ENCODE measurements at places on chromosomes 12 and 14.

DNA sequence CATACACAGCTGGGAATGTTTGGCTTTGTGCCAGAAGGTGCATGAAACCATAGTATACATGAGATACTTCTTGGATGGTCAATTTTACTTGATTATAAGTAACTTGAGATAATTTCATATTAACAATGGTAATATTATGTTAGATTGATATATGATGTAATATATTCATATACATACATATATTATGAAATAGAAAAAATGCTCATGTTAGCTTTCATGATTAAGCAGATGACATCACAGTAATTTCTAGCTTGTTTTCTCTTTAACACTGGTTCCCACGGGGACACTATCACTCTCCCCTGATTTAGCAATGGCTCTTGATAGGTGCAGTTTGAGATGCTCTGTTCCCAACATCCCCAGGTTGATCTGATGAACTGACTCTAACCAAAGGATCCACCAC is 35.4 kb upstream of the NTF3 start:
- no peak for ATAC-seq

DNA sequence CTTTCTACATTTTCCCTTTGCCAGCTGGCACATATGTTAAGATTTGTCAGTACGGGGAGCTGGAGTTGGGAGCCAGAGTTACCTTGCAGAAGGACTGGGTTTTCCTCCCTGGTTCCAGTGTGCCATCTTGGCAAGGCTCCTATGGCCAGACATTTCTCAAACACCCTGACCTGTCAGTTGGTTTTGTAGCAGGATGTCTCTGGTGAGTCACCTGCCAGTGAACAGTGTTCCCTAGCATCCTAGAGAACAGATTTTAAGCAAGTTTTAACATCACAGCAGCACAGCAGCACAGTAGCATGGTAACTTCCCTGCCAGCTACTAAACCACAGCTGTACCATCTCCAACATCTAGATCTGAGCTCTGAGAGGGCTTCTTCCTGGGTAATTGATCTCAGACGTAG is 26.2 kb upstream of the KTN1 start:
- no peak for ATAC-seq

- no peak for ATAC-seq
These were observed 498.3 kb upstream of the NOVA1 start for GRCh38 chr14:27096091-27096490.

GRCh38 chr14:68449561-68450181 is 343.2 kb downstream of the ZFP36L1 start:
- ATAC-seq = no peak

DNA sequence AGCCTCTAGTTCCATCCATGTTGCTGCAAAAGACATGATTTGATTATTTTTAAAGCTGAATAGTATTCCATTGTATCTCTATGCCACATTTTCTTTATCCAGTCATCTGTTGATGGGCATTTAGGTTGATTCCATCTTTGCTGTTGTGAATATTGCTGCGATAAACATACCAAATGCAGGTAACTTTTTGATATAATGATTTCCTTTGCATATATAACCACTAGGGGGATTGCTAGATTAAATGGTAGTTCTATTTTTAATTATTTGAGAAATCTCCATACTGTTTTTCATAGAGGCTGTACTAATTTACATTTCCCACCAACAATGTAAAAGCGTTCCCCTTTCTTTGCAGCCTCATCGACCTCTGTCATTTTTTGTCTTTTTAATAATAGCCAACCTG is 342.5 kb downstream of the MDGA2 start:
- ATAC-seq = no peak

DNA sequence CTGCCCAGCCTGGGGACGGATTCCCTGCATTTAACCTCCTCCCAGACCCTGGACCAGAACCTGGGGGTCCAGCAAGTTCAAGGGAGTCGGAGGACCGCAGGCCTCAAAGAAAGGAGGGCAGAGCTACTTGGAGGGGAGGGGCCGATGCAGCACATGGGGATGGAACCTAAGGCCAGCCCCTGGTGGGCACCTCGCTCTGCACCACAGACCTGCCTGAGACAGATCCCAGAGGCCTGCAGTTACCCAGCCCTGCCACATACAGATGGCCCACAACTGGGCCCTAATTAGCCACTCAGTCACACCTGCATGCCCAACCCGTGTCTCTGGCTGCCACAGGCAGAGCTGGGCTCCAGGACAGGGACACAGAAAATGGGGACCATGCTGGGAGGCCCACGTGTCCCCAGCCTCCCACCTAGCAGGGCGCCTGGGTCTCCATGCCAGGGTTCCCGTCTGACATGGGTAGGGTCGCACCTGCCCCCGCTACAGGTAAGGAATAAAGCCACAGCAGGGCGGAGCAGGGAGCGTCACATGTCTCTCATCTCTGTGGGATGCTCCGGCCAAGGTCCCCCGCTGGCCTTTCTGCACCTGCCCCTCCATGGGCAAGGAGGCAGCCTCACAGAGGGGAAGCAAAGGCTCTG is 16.7 kb downstream of the AKT1 start:
- ATAC-seq = no peak

- ATAC-seq = no peak
These were observed 58.1 kb downstream of the ANKS1B start for GRCh38 chr12:99926511-99927169.

- ATAC-seq = no peak
These were observed 1.3 kb upstream of the KCNH5 start for GRCh38 chr14:63046339-63047268.

DNA sequence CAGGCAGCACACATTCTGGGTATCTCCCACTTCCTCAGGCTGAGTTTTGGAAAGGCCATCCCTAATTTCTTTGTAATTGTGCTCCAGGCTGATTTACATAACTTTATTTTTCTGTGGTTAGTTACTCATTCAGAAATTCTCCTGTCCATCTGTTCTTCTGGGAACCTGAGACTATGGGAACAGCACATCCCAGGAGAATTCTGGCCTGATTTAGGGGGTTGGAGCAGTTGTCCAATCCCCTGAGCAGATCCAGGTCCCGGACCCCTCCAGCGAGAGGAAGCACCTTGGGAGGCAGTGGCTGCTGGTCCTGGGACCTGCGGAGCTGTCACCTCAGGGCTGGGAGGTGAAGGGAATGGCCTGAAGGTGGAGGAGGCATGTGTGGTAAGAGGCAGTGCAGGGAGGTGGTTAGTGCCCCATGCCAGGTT is 40.4 kb downstream of the TSPAN9 start:
- ATAC-seq = peak; percentile 82

DNA sequence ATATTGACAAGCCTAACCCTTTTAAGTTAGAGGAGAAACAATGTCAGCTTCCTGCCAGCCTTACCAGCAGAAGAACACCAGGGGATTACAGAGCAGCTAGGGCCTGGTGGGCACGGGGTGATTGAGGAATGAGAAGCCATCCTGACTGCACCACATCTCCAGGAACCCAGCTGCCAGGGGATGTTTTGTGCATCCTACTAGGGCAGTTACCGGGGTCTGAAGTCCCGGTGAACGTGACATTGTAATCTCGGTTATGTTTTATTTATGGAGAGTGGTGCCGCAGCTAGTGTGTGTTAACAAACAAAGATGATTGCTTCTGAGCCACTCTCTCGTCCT is 115.9 kb downstream of the BCL11B start:
- ATAC-seq = no peak

DNA sequence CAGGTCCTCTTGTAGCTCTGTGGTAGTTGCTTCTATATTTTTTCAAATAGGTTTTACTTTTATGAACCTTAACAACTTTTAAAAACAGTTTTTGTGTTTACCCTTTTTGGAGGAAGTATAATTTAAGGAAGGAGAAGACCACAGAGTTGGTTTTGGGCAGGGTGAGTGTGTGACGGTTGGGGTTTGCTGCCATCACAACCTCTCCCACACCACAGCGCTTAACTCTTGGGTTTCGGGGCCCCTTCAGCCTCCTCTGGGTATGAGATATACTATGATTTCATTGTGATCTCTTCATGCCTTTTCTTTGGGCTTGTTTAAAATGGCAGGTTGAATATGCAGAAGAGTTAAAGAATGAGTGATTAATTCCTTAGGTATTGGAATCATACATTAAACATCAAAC is 228.7 kb upstream of the CRY1 start:
- ATAC-seq = no peak

- ATAC-seq = no peak
These were observed 68.9 kb downstream of the DAD1 start for GRCh38 chr14:22519877-22520685.

- no peak for ATAC-seq
These were observed 62.4 kb downstream of the ATF7IP start for GRCh38 chr12:14427929-14428328.

GRCh38 chr12:132357623-132358186 is 28.3 kb upstream of the GALNT9 start:
- ATAC-seq = no peak

DNA sequence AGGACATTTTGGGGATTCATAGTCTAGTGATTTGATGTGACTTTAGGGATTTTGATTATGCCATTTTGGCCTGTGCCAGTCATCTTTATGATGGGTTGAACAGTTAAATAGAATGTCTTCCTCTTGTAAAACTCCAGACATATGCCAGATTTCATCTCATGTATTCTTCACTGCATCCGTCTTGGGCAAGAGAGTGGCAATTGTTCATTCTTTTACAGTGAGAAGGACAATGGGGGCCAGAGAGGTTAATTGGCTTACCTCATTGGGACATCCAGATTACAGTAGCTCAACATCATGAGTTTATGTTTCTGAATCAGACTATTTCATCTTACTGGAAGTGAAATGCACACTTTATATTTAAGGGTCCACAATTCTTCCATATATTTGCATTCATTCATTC is 108.2 kb upstream of the SLC38A2 start:
- no peak for ATAC-seq

GRCh38 chr12:62347922-62348650 is 87.9 kb downstream of the USP15 start:
- ATAC-seq = 0 out of 3 replicates have a peak, but pooled peaks have one; percentile 22

- peak; percentile 5 for ATAC-seq
These were observed 39.1 kb downstream of the CORO1C start for GRCh38 chr12:108691998-108692808.

DNA sequence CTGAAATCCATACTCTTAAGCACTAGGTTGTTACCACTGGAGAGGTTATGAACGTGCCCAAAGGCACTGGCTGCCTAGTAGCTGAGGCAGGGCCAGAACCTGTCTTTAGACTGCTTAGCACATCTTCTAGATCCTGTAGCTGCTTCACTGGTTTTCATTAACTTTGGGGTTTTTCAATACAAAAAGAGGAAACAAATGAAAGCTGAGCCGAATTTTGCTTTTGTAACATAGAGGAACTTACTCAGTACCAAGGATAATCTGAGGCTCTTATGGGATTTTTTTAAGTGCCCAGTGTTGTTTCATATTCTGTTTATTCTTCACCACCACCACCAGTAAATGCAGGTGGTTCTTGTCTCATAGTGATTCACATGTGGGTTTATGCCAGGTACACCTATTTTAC is 396.1 kb downstream of the RAD51B start:
- no peak for ATAC-seq

GRCh38 chr12:47035484-47035883 is 43.9 kb upstream of the PCED1B start:
- ATAC-seq = no peak

GRCh38 chr14:67705211-67705610 is 3.5 kb downstream of the RDH12 start:
- no peak for ATAC-seq

DNA sequence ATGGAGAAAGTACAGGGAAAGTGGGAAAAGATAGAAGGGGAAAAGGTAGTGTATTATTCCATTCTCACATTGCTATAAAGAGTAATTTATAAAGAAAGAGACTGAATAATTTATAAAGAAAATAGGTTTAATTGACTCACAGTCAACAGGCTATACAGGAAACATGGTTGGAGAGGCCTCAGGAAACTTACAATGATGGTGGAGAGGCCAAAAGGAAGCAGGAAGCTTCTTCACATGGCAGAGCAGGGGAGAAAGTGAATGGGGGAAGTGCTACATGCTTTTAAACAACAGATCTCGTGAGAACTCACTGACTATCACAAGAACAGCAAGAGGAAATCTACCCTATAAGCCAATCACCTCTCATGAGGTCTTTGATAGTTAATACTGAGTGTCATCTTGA is 725.0 kb upstream of the FLRT2 start:
- ATAC-seq = no peak

DNA sequence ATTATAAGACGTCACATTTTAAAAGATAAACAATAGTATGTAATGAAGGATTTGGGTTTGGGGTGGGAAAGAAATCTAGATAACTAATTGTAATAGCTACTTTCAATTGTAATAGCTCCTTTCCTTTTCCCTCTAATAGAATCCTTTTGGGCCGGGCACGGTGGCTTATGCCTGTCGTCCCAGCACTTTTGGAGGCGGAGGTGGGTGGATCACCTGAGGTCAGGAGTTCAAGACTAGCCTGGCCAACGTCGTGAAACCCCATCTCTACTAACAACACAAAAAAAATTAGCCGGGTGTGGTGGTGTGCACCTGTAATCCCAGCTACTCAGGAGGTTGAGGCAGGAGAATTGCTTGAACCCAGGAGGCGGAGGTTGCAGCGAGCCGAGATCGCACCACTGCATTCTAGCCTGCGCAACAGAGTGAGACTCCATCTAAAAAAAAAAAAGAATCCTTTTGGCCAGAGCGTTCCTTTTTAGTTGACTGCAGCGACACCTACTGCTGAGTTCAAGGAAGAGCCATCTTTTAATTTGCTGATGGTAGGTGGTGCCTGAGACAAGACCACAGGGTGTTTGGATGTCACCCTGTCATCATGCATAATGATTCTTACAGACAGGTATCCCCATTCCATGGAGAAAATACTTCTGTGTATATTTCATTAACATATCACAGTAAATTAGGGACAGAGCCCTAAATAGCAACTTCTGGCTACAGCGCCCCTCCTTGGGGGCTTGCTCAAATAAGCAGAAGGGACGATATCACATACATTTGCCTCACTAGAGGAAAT is 79.5 kb downstream of the ARMH4 start:
- peak; percentile 97 for ATAC-seq

DNA sequence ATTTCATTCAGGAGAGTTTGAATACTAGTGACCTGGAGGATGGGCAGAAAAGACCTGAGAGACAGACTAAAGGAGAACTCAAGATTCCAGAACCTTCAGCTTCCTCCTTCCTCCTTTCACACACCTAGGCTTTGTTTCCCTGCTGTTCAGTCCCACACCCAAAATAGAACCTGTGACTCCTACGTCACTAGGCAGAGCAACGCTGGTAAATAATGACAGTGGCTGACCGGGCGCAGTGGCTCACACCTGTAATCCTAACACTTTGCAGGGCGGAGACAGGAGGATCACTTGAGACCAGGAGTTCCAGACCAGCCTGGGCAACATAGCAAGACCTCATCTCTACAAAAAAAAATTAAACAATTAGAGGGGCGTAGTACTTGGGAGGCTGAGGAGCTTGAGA is 166.4 kb upstream of the FKBP4 start:
- ATAC-seq = no peak

- ATAC-seq = no peak
These were observed 1.2 kb downstream of the KCNK13 start for GRCh38 chr14:90062822-90063539.

GRCh38 chr12:122203301-122204166 is at the start of gene B3GNT4:
B3GNT4 (plus strand) TSS chr12:122203709; CDS start chr12:122204619, 910 bp downstream.
- ATAC-seq = peak; percentile 82

- no peak for ATAC-seq
These were observed 23.7 kb upstream of the CERS5 start for GRCh38 chr12:50190859-50191258.

- ATAC-seq = no peak
These were observed 20.1 kb downstream of the WDR20 start for GRCh38 chr14:102159841-102160240.

Data from SK-N-SH treated with all-trans-retinoic acid at 6 μM for 48 hours (cell line).